ENCODE measurements at places on chromosomes 5 and 9.

DNA sequence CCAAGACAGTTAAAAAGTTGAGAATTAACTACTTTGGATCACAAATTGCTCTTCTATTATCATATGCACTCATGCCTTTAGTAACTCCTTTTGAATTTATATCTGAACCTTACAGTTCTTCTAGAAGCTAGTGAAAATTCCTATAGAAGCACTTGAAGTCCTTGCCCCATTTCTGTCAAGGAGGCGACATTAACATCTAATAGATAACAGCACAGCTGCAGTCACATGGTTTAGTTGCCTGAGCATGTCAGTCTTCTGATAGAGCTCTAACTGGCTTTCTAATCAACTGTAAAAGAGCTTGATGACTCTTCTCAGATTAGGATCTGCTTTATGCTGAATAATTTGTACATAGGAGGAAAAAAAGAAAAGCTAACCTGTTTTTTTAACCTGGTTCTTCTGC, 9.0 kb downstream of the RFESD start:
- DNase-seq: no peak

DNA sequence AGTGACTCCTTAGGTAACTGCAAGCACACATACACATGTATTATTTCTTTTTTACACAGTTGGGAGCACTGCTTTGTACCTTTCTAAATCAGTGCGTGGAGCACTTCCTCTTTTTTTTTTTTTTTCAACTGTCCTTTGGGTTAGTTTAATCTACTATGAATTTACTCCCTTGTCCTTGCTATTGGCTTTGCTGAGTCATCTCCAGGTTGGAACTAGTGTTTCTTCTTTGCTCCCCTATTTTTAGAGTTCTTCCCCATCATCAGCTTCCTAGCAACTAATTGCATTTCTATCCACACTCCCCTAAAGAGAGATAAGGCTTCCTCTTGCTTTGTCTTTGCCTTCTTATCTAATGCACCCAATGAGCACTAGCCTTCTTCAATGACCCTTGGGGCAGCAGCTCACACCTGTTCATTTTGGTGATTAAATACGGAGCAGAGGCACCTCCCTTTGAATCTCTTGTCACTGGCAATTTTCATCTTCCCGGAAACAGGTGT, 24.3 kb downstream of the S100Z start:
- DNase-seq: no peak

GRCh38 chr5:181181650-181182565, 23.1 kb downstream of the TRIM7 start:
- DNase-seq: no peak

GRCh38 chr5:116730706-116731105, 156.1 kb upstream of the SEMA6A start:
- DNase-seq: no peak

GRCh38 chr9:70576116-70576515, 161.7 kb upstream of the KLF9 start:
- DNase-seq: no peak

DNA sequence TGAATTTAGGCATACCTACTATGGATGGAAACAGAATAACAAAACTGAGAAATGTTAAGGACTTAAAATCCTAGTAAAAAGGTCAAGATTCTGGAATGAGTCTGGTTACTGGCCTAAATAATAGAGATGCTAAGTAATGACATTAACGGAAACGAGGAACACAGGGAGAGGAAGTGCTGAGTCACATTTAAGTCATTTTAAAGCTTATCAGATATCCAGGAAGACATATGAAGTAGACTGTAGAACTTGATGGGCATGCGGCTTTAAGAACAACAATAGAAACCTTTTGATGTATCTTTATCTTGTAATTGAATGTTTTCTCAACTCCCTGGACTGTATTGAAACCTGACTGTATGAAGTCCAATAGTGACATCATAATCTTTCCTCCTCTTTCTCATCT, 1251.4 kb upstream of the CDH6 start:
- DNase-seq: no peak
